ENCODE measurements at places on chromosomes 6 and 20. TPM values are rescaled to one million over a fixed set of nuclear protein-coding genes. Genes with fewer than 3 reads are reported as not detected.

The MYB gene
- 1.2 TPM for total RNA-seq

- no peak for DNase-seq
Observed at GRCh38 chr6:92446052-92446451, 973.3 kb downstream of the EPHA7 start.

DNA sequence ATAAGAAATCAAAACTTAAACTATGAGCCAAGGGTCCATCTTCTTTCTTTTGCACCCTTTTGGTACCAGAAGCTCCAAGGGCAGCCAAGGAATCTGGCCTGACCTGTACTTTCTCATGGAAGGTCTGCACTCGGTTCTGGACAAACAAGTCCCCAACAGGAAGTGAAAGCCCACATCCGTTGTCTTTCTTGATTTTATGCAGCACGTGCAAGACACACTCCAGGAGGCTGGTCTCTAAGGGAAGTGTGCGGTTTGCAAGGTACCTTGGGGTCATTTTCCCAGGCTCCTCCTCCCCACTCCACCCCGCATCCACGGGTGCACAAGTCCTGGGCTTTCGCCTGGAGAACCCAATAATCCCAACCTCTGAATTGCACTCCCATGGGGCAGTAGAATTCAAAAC lies 101.9 kb downstream of the NFATC2 start:
- DNase-seq, result no peak

DNA sequence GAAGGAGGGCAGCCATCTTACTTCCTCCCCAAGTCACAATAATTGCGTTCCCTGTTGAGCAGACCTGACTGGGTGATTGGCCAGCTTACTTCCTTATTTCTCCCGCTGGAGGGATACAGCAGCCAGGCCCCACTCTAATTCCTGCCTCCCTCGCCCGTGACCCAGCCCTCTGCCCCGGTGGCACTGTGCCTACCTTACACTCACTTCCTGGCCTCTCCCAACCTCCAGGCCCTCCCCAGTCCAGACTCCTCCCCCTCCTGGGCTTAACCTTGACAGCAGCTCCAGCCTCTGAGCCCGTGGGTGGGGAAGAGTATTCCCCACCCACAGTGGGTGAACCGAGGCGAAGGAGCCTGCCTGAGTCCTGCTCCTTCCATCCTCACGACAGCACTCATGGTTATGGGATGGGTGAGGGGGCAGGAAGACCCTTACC lies 3.0 kb downstream of the BAK1 start:
- no peak for DNase-seq

GRCh38 chr20:37323985-37324384 lies 22.0 kb upstream of the SRC start:
- no peak for DNase-seq

DNA sequence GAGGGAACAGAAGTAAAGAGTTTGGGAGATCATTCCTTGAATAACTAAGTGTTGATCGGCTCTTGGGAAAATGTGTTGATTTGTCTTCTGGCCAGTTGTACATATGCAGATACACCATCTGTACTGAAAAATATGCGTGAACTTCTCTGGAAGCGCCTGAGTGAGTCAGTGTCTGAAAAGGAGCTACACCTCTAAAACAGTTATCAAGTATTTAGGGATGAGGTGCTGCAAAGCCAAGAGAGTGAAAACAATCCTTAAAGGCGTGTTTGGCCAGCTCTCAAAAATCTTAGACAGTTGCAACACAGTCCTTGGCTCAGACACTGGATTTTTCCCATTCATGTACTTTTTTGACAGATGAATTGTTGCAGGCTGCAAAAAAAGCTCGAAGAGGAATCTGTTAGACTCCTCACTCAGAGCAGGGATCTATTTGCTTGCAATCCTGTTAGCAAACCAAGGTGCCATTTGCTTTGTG lies 61.3 kb downstream of the BMP6 start:
- no peak for DNase-seq

The BEND3 gene
- 2.7 TPM for total RNA-seq

GRCh38 chr20:31788578-31788977 lies 30.6 kb upstream of the MYLK2 start:
- DNase-seq, result no peak
